ENCODE measurements at places on chromosomes 6 and 20. TPM values are rescaled to one million over a fixed set of nuclear protein-coding genes. Genes with fewer than 3 reads are reported as not detected.

TDRD6 gene
- 0.57 TPM for total RNA-seq

BFSP1 gene
- 13.8 TPM for total RNA-seq

RHAG gene
- not detected for total RNA-seq

OR2B6 gene
- total RNA-seq, result 1.5 TPM

DIDO1 gene
- total RNA-seq, result 56.4 TPM

LTA gene
- total RNA-seq, result not detected

SAPCD1 gene
- total RNA-seq, result 16.9 TPM

FAM217A gene
- not detected for total RNA-seq

PRSS16 gene
- 32.3 TPM for total RNA-seq

CNKSR3 gene
- 3.4 TPM for total RNA-seq

RGS17 gene
- total RNA-seq, result 0.70 TPM

- no peak for DNase-seq
These were observed 22.2 kb downstream of the CEP57L1 start for GRCh38 chr6:109117346-109118035.

DNA sequence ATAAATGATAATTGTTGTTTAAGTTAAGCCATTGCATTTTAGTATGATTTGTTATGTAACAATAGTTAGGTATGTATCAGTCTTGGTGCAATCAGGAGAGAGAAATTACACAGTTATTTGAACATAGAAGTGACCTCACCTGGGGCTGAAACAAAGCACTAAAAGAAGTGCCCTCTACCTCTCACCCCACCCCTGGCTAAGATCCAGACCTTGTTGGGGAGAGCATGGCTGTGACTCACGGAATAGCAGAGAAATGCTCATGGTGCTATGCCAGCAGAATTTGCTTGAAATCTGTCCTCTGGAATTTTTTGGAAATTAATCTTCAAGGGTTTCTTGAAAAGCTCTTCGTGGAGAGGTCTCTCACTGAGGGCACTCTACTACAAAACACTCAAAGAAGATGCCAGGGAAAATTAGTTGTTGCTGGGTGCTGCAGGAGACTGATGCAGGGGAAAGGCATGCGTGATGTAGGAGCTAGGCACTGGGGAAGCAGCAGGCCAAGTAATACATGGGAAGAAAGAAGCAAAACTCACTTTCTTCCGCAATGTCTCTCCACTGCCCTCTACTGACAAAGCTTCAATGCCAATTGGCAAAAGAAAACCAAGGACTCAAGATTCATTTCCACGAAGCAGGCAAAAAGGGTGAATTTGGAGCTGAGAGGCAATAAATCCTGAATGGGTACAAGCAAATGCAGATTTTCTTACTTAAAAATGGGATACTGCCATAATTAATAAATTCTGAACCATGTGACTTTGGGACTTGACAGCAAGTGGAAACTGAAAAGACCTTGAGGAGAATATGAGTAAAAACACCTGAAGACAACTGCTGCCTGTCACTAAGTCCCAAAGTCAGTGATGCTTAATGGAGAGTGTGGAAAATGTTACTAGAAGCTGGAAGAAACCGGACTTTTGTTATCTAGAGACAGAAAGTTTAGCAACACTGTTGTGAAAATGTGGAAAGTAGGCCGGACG is 136.3 kb upstream of the ZNF184 start:
- peak; percentile 68 for DNase-seq

DNA sequence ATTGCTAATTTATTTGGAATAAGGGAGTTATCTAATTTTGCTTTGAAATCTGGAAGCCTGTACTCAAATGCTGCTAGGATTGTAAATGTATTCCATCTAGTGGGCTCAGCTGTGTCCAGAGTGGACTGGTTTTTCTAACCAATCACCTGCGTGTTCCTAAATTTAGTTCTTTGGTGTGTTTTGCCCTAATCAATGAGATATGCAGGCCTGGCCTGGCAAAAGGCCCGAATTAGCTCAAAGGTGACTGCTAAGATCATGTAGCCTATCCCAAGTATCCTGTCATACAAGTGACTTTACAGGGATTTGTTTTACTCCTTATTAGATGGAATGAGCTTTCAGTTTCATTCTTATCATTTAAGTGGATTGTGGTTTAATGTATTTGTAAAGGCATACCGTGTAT is 51.3 kb upstream of the ARMC2 start:
- no peak for DNase-seq

DNA sequence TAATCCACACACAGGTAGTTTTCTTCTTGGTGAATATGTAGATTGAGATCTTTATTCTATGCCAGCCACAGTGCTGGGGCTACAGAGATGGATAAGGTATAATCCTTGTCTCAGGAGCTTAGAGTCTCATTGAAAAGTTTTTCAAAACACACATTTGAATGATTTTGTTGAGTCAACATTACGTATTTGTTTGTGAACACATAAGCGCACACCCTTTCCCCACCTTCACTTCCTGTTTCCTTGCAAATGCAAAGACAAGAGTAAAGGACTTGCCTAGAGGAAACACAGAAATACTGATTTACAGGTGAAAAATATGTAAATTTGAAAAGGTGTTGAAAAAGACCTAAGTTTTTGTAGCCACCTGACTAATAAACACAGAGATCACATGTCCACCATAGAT is 27.8 kb downstream of the VAPB start:
- DNase-seq, result no peak

DNA sequence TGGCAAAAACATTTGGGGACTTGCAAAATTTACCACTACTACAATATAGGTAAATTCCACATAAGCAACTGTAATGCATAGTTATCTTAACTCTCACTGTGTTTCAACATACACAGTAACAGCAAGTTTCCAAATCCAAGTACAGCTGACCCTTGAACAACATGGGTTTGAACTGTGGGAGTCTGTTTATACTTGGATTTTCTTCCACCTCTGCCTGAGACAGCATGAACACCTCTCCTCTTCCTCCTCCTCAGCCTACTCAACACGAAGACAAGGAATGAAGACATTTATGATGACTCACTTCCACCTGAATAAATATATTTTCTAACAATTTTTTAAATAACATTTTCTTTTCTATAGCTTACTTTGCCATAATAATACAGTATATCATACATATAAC is 25.6 kb downstream of the MAN1A1 start:
- no peak for DNase-seq

DNA sequence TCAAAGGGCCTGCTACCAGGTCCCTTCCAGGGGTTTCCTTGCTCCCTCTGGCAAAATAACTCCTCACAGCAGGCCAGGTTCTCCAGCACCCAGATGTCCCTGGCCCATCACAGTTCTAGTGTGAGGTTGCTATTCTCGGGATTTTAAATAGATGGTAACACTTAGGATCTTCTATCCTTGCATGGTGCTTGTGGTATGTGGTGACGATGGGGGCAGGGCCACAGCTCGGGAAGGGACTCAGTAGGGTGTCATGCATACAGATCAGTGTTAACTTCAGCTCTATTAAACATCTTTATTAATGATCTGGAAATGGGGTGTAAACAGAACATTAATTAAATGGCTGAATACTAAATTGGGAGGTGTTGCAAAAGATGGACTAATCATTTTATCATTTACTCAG is 323.8 kb downstream of the QKI start:
- no peak for DNase-seq

DNA sequence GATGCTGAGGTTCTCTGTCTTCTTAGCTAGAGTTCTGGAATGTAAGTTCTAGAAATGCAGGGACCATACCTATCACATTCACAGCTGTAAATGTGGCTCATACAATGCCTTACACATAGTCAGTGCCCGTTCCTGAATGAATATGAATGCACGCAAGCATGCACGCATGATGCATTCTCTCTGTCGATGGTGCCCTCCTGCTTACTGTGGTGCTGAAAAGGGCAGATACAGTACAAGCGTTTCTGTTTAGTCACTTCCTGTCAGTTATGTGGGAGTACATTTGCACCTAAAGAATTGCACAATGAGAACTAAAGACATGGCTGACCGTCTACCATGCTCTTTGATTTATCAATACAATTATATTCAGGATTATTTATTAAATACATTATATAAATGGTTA is 152.2 kb upstream of the SOX4 start:
- DNase-seq, result no peak

DNA sequence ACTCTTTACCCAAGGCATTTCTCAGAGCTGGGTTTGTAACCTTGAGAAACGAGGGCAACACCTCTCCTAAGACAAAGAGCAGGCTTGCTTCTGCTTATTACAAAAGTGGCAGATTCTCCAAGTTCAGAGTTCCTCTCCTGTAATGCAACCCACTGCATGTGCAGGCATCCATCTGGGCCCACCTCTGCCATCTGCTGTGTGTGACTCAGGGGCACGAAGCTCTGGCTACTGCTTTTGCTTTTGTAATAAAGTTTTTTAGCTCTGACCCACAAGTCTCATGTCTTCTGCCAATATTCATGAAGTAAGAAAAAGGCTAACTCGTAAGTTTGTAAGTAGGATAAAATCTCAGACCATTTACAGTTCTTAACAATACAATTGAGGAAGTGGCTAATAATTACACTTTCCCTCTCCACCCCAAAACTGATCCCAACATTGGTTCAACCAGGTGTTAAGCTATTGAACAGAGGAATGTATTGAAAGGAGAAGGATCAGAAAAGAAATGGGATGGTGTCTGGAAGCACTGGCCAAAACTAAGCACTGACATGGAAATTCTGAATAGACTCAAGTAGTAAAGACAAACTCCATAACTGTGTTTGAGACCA is 51.7 kb upstream of the SMLR1 start:
- no peak for DNase-seq

GRCh38 chr6:148980234-148980633 is 233.4 kb downstream of the UST start:
- DNase-seq, result no peak

- no peak for DNase-seq
These were observed 130.3 kb upstream of the SASH1 start for GRCh38 chr6:148212366-148212765.

DNA sequence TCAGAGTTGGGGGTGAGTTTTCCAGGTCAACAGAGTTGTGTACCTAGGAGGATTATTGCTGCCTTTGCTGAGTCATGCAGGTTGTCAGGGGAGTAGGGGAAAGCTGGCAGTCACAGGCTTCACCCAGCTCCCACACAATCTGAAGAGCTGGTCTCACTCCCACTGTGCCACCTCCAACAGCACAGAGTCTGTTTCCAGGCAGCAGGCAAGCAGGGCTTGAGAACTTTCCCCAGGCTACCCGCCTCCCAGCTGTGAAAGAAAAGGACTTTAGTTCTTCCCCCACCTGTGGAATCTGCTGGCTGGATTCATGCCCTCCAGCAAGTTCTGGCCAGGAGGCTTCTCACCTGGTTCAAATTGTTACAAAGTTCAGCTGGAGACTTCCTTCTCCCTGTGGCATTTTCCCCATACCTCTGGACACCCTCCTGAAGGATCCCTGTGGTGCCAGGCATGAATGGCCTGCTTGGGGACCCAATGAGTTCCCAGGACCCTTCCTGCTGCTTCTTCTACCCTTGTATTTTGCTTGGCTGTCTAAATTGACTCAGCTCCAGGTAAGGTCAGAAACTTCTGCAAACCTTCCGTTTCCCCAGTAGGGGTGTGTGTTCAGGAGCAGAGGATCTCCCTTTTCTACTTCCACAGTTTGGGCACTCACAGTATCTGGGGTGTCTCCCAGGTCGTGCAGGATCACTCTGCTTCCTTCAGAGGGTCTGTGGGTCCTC is 378.1 kb upstream of the MAN1A1 start:
- DNase-seq, result peak; percentile 86

DNA sequence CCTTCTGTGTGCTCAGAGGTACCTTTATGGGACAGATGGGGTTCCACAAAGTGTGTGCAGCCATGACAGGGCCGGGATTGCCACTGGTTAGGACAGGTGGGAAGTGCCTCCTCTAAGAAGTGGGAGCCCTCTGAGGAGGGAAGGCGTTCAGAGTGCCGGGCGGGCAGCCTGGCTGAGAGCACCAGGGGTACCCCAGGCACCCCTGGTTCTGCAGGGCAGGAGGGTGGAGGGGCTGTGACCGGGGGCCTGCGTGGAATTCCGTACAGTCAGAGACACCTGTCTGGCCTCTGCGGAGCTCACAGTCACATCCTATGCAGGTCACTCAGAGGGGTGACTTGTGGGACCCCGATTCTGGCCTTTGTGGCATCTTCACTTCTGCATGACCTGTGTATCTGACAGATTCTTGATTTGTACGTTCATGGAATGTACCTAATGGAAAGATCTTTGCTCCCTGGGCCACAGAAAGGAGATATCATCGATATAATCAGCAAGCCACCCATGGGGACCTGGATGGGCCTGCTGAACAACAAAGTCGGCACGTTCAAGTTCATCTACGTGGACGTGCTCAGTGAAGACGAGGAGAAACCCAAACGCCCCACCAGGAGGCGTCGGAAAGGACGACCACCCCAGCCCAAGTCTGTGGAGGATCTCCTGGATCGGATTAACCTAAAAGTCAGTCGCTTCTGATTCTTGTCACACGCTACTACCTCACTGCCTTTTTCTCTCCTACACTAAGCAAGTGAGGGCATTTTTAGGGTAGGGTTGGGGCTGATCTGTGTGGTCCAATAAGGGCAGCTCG is 190.9 kb downstream of the SASH1 start:
- no peak for DNase-seq

DNA sequence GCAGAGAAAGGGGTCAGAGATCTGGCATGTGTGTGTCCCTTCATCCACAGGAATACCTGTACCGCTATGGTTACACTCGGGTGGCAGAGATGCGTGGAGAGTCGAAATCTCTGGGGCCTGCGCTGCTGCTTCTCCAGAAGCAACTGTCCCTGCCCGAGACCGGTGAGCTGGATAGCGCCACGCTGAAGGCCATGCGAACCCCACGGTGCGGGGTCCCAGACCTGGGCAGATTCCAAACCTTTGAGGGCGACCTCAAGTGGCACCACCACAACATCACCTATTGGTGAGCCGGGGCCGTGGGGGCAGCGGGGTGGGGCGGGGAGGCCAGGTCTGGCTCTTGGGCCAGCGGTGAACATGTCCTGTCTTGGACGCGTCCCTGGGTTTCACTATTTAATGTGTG is 1.1 kb downstream of the MMP9 start:
- DNase-seq, result no peak

GRCh38 chr6:26065952-26066380 is 21.3 kb upstream of the HFE start:
- peak; percentile 65 for DNase-seq

DNA sequence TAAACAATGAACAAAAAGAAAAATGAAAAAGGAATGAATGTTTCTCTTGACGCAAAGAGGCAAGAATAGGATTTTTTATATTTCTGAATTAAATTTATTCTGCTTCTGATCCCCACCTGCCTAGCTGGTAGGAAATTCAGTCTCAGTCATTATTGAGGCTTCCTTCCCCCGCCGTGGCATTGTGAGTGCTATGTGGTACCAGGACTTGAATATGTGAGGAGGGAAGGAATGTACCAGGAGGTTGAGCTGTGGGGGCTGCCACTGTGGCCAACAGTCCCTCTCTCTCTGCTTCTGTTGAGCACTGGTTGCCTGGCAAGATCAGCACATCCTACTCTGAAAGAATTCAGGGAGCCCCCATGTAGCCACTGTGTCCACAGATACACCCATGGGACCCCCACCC is 368.1 kb upstream of the JARID2 start:
- DNase-seq, result no peak

DNA sequence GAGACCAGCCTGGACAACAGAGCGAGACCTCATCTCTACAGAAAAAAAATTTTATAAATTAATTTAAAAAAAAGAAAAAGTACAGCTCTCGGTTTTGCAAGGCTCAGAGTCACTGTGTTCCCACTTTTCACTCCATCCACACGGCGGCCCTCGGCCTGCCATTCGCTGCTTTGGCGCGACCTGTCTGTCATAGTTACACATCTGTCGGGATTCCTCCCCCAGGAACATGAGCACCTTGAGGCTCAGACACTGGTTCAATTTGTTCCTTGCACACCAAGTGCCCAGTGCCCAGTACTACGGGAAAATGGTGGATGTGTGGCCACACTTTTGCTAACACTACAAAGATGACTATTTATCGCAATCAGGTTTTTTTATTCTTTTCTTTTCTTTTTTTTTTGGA is 8.4 kb downstream of the CTSZ start:
- no peak for DNase-seq
